ENCODE measurements at places on chromosomes 2 and 18. TPM values are rescaled to one million over a fixed set of nuclear protein-coding genes. Genes with fewer than 3 reads are reported as not detected.

- DNase-seq = no peak
- H3K4me1 ChIP-seq = no peaks in the 10 kb centered on the region
- H3K27me3 ChIP-seq = no peaks in the 10 kb centered on the region
- H3K36me3 ChIP-seq = no peaks in the 10 kb centered on the region
- H3K27ac ChIP-seq = no peak overlapping the region
Observed at GRCh38 chr2:228039752-228040534, 141.5 kb downstream of the SPHKAP start.

DNA sequence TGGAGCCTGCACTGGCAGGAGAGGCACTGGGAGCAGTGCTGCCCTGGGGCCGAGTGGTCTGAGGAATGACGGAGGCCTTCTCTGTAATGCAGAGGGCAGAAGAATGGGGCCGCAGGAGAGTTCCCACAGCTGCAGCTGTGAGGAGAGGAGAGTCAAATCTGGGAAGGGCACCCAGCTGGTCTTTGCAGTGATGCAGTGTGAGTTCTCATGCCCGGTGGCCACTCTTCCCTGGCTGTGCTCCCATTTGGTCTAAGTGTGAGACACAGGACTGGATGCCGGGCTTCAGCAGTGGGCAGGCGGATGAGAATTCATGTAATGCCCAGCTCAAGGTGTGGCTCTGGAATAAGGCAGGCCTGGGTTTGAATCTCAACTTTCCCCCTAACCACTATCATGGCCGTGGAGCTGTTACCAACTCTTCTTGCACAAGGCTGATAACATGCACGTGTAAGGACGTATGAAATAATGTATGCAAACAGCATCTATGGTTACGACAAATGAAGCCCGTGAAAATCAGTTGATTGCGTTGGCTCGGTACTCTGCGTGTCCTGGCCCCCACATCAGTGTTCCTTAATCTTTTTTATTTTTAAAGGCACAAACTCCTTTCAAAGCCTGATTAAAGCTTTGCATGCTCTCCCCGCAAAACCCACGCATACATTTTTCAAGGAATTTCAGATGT, 71.6 kb downstream of the ACKR3 start:
- peaks cover 13% of the 10 kb centered on the region for H3K4me1 ChIP-seq
- H3K27me3 ChIP-seq = peaks cover 7% of the 10 kb centered on the region
- H3K4me3 ChIP-seq = no peak overlapping the region
- no peaks in the 10 kb centered on the region for H3K36me3 ChIP-seq
- H3K27ac ChIP-seq = no peak overlapping the region
- peak; percentile 47 for DNase-seq

GRCh38 chr2:229045671-229046070, 225.4 kb downstream of the PID1 start:
- no peaks in the 10 kb centered on the region for H3K4me1 ChIP-seq
- H3K36me3 ChIP-seq = no peaks in the 10 kb centered on the region
- DNase-seq = no peak
- no peak overlapping the region for H3K27ac ChIP-seq
- no peaks in the 10 kb centered on the region for H3K27me3 ChIP-seq
- no peak overlapping the region for H3K4me3 ChIP-seq

DNA sequence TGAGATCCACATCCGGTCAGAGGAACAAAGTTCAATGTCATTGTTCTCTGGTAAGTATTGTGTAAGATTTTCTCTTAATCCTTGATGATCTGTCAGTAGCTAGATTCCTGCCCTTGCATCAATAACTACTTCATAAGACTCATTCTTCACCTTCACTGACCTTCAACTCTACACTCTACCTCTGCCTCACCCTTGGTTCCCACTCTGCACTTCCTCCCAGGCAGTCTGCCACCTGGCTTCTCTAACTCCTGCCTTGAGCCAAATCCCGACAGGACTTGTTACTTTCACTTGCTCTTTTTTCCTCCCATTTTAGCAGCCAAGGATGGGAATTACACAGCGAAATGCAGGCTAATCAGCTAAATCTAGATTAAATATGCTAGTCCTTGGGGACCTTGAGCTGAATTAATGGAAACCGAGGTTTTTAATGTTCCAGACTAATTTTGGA, 190.7 kb downstream of the DLGAP1 start:
- peak overlapping the region; percentile 10 for H3K4me3 ChIP-seq
- DNase-seq = no peak
- peaks cover 5% of the 10 kb centered on the region for H3K4me1 ChIP-seq
- no peak overlapping the region for H3K27ac ChIP-seq
- no peaks in the 10 kb centered on the region for H3K36me3 ChIP-seq
- no peaks in the 10 kb centered on the region for H3K27me3 ChIP-seq

- no peaks in the 10 kb centered on the region for H3K36me3 ChIP-seq
- no peak for DNase-seq
- H3K4me1 ChIP-seq = no peaks in the 10 kb centered on the region
- no peak overlapping the region for H3K27ac ChIP-seq
Observed at GRCh38 chr18:66630831-66631230, 26.9 kb upstream of the CDH19 start.

- H3K4me3 ChIP-seq = no peak overlapping the region
- peaks cover 6% of the 10 kb centered on the region for H3K4me1 ChIP-seq
- H3K36me3 ChIP-seq = no peaks in the 10 kb centered on the region
- H3K27ac ChIP-seq = no peak overlapping the region
- DNase-seq = peak; percentile 75
Observed at GRCh38 chr2:120675460-120676130, 60.1 kb upstream of the GLI2 start.

DNA sequence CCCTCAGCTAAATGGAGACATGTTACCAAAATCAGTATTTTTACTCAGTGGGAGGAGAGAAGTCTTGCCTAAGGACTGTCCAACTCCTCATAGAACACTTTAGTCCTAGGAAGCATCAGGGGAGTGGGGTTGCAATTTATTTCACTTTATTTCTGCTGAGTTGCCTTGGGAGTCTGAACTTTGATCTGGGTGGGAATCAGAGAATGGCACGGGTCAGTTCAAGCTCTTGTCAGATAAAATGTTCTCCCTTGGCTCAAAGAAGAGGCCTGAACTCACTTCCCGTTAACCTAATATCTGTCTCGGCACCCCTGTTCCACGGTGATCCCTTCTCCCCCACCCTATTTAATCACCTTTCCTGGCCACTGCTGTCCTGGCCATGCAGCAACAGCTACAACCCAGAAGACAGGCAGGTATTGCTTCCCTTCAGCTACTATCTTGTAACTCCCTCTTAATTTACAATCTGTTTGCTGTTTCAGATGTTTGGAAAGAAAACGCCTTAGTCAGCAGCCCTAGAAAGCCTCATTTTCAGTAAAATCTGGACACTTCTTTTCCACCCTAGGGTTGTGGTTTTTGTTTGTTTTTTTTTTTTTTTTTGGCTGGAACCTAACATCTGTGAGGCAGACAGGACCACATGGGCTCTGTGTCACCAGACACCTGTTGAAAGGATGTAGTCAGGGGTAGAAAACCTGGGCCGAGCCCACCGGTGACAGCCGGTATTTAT, 52.5 kb downstream of the SERTAD2 start:
- no peaks in the 10 kb centered on the region for H3K27me3 ChIP-seq
- H3K4me3 ChIP-seq = no peak overlapping the region
- no peaks in the 10 kb centered on the region for H3K36me3 ChIP-seq
- H3K4me1 ChIP-seq = peaks cover 30% of the 10 kb centered on the region
- no peak for DNase-seq
- no peak overlapping the region for H3K27ac ChIP-seq

UGT1A5 gene
- total RNA-seq = 0.83 TPM
